ENCODE measurements at places on chromosomes 2 and 18.

DNA sequence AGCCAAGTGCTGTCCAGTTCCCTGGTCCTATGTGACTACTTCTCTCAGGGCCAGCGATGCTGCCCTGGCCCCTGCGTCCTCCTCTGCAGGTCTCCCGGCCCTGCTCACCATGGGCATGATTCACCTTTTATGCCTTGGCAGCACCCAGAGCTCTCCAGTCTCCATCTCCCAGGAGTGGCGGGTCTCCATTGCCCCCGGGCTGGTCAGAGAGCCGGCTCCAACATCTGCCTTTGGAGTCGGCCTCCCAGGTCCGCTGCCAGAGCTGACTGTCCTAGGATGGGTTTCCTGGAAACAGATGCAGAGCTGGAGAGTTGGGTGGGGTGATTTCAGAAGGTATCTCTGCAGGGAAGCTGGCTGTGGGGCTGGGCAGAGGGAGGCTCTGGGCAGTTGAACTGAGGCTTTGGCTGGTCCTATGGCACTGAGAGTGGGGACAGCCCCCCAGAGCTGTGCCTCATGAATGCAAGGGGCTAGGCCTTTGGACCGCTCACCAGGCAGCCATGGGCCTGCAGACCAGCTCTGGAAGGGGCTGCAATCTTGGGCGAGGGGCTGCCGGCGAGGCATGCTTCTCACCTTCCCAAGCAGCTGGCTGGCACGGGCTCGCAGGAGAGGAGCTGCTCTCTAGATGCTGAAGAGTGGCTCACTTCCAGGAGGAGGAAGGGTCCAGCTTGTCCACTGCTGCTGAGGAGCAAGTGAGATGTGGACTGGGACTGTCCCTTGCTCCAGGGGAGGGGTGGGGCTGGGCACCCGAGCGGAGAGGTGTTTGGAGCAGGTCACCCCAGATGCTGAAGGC lies 59.8 kb upstream of the HS6ST1 start:
- DNase-seq = no peak

DNA sequence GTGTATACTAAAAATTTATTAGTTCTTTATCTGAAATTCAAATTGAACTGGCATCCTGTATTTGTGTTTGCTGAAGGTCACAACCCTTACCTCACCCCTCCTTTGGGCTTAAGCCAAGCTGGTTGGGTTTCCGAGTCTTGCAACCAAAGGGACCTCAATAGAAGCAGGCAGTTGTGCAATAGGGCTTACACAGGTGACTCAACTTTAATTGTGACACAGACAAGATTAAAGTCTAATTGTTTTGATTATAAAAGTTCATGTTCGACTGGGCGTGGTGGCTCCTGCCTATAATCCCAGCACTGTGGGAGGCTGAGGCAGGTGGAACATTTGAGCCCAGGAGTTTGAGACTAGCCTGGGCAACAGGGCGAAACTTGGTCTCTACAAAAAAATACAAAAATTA lies 71.5 kb downstream of the RAB31 start:
- DNase-seq = no peak

DNA sequence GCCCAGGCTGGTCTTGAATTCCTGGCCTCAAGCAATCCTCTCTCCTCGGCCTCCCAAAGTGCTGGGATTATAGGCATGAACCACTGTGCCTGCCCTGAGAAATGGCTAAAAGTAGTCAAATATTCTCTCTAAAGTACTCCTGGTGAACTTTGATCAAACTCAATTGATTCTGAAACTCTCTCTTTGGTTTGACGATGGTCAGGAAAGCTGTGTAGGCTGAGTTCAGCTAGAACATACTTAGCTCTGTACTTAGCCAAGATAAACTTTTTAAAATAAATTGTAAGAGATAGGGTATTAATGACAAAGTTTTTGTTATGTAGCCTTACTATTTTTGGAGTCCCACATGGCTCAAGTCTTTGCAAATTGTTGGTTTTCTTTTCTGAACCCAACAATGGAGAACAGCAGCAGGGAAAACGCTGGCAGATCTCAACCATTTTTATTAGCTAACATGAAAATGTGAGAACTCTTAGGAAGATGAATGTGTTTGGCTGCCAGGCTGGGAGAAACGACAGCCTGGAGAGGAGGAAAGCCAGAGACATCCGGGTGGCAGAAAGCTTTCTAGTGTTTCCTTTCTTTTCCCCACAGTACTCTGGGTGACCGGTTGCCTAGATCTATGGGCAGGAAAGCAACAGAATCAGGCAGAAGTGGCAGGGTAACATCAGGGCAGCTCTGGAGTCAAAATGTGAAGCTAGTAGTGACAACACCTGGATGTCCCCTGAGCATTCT lies 193.0 kb upstream of the LHCGR start:
- no peak for DNase-seq

- DNase-seq = peak; percentile 83
Measured at GRCh38 chr2:96146153-96146880, 1.1 kb upstream of the DUSP2 start.

GRCh38 chr2:127829845-127830246 lies 18.9 kb upstream of the WDR33 start:
- peak; percentile 16 for DNase-seq

DNA sequence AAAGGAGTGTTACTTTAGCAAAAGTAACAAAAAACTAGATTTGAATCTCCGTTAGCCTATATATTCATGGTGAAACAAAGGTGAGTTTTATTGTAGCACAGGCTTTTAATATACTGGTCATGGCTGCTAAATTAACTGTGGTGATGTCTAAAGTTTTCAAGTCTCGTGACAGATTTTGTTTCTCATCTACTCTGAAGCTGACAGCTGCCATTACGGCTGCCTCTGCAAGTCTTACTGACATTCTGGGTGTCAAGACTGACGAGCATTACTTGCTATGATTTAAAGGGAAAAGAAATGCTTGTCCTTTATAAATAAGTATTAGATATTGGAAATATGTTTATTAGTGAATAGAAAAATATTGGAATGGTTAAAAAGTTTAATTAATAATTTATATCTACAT lies 207.7 kb downstream of the DSEL start:
- no peak for DNase-seq

DNA sequence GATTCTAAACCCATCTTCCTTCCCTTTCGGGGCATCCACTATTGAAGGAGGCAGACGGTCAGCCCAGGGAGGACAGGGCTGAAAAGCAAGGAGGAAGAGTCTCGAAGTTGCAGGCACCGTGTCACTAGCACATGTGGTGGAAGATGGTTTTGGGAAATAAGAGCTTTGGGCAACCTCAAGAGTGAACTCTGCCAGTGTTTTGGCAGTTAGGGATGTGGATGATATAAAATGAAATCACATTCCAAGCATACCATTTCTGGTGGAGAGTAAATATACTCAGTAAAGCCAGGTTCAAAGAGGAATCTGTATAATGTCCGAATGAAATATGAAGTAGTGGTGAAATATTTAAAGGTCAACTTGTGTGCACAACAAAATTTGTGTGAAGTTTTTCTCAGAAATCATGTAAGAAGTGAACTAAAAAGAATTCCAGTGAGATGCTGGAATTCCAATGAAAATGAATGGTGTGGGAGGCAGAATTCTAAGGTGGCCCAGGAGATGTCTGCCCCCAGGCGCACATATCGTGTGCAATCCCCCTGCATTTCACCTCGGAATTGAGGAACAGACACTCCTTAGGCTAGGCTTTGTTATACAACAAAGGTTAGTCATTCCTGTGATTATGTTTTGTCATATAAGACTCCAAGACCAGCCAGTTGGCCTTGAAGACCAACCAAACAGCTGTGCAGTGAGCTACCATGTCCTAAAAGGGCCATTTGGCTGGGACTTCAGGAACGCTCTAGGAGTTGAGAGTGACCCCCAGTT lies 147.1 kb downstream of the SH3BP4 start:
- DNase-seq = no peak

- DNase-seq = no peak
Measured at GRCh38 chr18:52582516-52582915, 242.5 kb downstream of the DCC start.

DNA sequence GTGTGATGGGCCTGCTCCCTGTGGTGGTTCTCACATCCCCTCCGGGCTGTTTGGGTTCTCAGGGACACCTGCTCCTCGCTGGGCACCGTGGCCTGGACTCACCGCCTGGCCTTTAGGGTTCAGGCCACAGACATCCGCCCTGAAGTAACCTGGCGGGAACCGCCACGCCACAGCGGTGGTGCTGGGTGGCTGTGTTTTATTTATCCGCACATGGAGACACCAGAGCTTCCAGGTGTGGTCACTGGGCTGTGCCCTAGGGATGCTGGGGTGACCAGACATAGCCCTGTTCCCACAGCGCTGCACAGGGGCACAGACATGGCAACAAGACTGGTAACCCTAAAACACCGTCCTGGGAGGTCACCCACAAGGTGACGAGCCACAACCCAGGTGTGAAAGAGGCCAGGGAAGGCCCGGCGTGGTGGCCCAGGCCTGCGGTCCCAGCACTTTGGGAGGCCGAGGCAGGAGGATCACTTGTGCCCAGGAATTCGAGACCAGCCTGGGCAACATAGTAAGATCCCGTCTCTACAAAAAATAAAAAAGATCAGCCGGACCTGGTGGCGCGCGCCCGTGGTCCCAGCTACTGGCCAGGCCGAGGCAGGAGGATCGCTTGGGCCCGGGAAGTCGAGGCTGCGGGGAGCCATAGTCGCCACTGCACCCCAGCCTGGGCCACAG lies 649 bp upstream of the HSBP1L1 start:
- no peak for DNase-seq

DNA sequence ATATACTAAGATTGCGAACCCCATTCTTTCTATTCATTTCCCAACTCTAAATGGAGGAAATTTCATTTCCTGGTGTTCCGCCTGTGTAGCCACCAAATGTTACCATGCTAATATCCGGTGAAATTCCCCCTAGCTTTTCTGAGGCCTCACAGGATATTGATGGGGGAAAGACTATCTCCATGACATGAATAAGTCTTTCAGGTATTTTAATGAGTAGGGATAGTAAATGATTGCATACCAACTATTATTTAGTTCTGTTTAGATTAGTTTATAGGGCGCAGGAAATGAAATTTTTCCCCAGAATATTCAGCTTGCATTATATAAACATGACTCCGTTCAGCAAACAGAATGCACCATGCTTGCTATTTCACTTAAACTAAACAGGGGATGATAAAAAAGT lies 55.4 kb downstream of the COL5A2 start:
- no peak for DNase-seq

- no peak for DNase-seq
Measured at GRCh38 chr2:190190507-190191162, 128.1 kb upstream of the MSTN start.

DNA sequence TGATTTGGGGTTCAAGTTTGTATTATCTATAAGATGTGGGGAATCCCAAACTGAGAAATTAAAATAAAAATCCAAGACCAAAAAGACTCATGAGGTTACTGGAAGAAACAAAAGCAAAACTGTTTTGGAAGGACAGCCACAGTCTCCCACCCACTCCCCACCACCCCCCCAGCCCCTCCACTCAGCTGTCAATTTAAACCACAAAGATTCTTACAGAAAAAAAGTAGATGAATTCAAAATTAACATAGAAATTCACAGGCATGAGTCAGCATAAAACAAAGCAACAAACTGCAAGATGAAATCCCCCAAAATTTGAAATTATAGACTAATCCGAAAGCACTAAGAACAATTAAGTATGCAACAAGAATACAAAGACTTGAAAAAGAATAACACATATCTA lies 12.1 kb downstream of the MAP4K3 start:
- DNase-seq = no peak

DNA sequence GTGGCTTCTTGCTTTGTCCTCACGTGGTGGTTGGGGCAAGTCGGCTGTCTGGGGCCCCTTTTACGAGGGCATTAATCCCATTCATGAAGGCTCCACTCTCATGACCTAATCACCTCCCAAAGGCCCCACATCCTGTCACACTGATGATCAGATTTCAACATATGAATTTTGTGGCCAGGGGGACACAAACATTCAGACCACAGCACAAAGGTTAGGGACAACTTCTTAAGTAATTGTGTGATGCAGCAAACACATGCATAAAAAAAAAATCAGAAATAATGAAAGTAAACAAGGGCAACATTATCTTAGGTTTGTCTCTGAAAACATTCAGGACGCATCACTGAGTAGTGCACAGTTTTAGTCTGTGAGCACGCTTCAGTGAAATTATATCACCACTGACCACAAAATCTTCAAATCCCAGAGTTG lies 54.2 kb upstream of the FRZB start:
- DNase-seq = no peak

DNA sequence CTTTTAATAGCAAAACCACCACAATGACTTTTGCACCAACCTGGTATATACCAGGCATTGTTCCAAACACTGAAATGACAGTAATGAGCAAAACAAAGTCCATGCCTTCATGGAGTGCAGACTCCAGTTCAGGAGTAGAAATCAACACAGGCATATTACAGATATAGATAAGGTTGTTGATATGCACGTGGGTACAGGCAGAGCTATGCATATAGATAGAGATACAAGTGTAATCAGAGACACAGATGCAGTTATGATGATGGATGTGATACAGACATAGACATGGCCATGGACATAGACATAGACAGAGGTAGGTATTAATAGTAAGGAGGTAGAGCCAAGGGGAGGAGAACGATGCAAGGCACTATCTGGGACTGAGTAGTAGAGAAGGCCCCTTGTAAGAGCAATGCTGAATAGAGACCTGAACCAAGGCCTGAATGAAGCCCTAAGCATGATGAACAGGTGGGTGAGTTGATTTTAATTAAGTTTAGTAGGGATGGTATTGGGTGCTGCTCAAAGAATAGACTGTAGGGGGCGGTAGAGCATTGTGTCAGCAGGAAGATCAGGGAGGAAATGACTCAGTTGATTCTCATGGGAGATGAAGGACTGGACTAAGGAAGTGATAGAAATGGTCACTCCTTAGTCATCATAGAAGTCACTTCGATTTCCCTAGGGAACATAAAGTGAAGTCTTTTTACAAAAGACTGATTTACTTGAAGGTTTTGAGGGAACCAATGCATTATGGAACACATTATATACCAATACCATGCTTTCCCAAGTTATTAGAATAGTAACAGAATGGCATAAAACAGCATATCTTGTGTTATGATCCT lies 39.4 kb downstream of the CMPK2 start:
- DNase-seq = peak; percentile 19

- DNase-seq = no peak
Measured at GRCh38 chr2:13607139-13607538, 890.4 kb downstream of the TRIB2 start.

GRCh38 chr2:151796774-151797173 lies 31.4 kb downstream of the ARL5A start:
- no peak for DNase-seq

GRCh38 chr2:202031246-202031951 lies 2.3 kb upstream of the FZD7 start:
- DNase-seq = no peak

- DNase-seq = no peak
Measured at GRCh38 chr2:62539606-62540407, 33.8 kb upstream of the TMEM17 start.

DNA sequence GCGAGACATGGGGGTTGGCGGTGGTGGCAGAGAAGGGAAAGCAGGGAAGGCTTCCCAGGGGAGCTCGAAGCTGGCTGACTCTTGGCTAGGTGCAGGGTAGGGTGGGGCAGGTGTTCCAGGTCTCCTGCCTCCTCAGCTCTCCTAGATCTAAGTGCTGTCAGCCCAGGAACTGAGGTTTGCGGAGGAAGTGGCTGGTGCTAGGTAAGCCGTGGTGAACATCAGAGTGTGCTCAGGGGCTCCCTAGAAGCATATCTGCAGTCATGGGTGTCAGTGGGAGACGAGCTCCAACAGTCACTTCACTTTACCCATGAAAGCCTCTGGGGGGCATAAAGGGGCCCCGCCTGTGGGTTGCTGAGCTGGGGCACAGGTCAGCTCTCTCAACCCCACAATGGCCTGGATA lies 34.1 kb downstream of the ARHGEF4 start:
- DNase-seq = no peak
